ENCODE measurements at places on chromosomes 1 and 21. TPM values are rescaled to one million over a fixed set of nuclear protein-coding genes. Genes with fewer than 3 reads are reported as not detected.

Gene SIPA1L2
- 3.7 TPM for total RNA-seq

Gene TRABD2B
- not detected for total RNA-seq

Gene ELF3
- 0.30 TPM for total RNA-seq

DNA sequence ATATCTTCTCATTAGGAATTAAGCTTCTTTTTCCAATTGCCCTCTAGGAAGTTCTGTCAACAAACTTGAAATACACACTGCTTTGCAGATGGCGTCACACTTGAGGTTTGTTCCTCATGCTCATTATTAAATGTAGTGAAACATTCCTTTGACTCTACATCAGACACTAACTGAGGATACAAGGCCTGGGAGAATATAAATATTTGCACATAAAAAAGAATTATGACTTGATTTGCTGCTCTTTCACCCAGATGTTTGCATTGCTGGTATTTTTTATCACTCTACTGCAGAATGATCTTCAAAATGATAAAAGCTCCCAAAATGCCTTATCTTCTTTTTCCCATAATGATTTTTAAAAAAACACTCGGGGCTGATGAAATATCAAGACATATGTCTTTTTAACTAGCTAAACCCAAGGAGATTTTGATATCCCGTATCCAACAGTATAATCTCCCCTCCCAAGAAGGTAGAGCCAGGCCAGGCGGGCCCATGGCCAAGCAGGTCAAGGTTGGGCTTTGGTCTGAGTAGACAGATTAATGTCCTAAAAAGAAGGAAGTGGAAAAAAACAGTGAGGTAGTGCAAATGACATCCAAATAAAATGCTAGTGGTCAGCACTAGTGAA, 264.6 kb downstream of the HHIPL2 start:
- no peaks in the 10 kb centered on the region for H3K36me3 ChIP-seq
- H3K4me1 ChIP-seq, result no peaks in the 10 kb centered on the region
- no peak overlapping the region for H3K4me3 ChIP-seq
- no peaks in the 10 kb centered on the region for H3K27me3 ChIP-seq
- no peak overlapping the region for H3K27ac ChIP-seq

GRCh38 chr1:195908121-195908520, 700.1 kb downstream of the KCNT2 start:
- no peak for DNase-seq
- H3K4me1 ChIP-seq, result no peaks in the 10 kb centered on the region
- no peaks in the 10 kb centered on the region for H3K36me3 ChIP-seq
- no peak overlapping the region for H3K27ac ChIP-seq
- no peaks in the 10 kb centered on the region for H3K27me3 ChIP-seq

DNA sequence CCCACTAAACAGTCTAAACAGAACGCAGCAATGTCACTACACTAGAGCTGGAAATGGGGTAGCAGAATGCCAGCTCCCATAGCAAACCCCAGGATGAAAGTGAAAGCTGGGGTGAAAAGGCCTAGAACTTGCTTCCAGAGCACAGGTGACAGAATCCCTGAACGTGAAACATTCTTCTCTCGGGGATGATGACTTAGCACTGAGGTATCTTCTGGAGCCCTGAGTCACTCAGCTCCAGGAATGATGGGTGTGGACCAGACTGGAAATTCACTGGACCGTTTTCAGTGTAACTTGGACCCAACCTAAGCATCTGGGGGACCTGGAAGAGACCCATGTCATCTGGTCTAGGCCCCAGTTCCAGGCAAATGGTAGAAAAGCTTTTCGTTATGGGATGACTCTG, 108.9 kb downstream of the CDC7 start:
- H3K4me3 ChIP-seq, result no peak overlapping the region
- no peaks in the 10 kb centered on the region for H3K27me3 ChIP-seq
- DNase-seq, result no peak
- H3K36me3 ChIP-seq, result no peaks in the 10 kb centered on the region
- H3K4me1 ChIP-seq, result no peaks in the 10 kb centered on the region
- no peak overlapping the region for H3K27ac ChIP-seq

DNA sequence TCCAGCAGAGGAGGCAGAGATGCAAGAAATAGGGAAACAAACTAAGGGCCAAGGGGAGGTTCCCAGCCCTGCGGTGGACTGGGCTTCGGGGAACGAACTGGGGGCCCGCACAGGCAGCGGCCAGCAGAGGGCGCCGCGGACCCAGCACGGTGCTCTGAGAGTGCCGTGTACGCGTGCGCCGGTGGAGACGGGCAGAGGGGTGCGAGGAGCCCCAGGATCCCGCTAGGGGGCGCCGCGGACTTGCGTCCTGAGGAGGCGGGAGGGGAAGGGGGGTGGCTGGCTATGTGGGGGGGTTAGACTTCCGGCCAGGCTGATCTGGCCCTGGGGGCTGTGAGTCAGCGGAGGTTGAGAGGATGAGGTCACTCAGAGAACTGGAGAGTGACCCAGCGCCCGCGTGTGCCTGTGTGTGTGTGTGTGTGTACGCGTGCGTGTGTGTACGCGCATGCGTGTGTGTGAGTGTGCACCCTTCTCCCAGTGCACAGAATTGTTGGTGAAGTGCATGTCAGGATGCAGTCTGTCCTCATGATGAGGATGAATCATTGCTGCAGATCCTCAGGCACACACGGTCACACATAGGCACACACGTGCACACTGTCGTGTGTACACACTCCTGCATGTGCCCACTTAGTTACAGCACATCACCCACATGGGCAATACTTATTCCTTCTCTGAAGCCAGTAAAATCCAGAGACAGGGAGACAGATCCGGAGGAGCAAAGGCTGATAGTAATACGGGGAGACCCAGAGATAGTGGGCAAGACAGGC, 17.0 kb downstream of the NES start:
- no peaks in the 10 kb centered on the region for H3K36me3 ChIP-seq
- H3K27me3 ChIP-seq, result peaks cover 27% of the 10 kb centered on the region
- peak; percentile 98 for DNase-seq
- peaks cover 48% of the 10 kb centered on the region for H3K4me1 ChIP-seq
- H3K4me3 ChIP-seq, result peak overlapping the region; percentile 80
- peak overlapping the region; percentile 74 for H3K27ac ChIP-seq

Gene CD58
- total RNA-seq, result 16.0 TPM

GRCh38 chr1:203077956-203078355, 7.9 kb downstream of the MYOG start:
- no peak for DNase-seq
- H3K27ac ChIP-seq, result no peak overlapping the region
- H3K36me3 ChIP-seq, result peaks cover 3% of the 10 kb centered on the region
- peaks cover 42% of the 10 kb centered on the region for H3K27me3 ChIP-seq
- H3K4me3 ChIP-seq, result no peak overlapping the region

DNA sequence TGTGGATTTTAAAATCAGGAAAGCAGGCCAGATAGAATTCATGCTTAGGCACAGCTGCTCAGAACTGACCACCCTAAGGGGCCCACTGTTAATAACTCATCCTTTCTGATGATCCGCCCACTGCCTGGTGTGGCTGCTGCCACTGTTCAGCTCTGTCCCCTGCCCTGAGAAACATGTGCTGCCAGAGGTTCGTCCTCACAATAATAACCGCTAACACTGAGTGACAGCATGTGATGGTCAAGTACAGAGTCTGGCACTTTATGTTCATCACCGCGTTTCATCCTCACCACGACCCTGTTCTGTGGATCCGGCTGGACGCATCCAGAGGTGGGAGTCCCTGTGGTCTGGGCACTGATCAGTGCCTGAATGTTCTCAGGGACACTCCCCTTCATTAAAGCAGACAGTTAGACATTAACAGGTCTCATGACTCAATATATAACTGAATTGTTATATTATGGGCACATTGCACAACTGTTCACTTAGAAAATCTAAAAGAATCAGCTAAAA, 108.6 kb downstream of the SIM2 start:
- no peak overlapping the region for H3K27ac ChIP-seq
- DNase-seq, result no peak
- no peak overlapping the region for H3K4me3 ChIP-seq
- H3K4me1 ChIP-seq, result no peaks in the 10 kb centered on the region
- H3K27me3 ChIP-seq, result no peaks in the 10 kb centered on the region

DNA sequence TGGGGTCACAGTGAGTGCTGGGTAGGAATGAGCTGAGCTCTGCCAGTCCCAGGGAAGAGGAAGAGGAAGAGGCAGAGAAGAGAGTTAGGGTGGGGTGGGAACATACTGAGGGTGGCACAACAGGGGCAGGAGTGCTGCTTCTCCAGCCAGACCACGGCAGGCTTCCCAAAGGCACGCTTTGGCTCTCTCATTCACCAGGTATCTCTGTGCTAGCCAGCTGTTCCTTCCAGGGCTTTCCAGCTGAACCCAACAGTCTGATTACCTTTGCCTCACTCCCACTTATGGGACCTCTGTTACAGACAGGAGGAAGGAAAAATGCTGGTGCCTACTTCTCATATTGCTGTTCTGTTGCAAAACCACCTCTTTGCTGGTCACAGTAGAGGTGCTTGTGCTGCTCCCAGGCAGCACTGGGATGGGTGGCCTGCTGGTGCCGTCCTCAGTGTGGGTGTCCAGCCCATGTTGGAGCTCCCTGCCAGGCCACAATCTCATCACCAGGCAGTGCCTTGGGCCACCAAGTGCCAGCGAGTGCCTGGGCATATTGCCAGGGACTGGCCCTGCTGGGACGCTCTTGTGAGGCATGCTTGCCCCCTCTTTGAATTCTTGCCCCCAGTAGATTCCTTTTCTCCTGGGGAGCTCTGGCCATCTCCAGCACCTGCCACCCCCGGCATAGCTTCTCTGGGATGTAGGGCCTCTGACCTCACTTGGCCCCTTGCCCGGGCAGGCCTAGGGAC, 2.1 kb downstream of the ADORA1 start:
- H3K27ac ChIP-seq, result no peak overlapping the region
- peaks cover 40% of the 10 kb centered on the region for H3K27me3 ChIP-seq
- H3K4me1 ChIP-seq, result peaks cover 9% of the 10 kb centered on the region
- H3K4me3 ChIP-seq, result no peak overlapping the region
- DNase-seq, result no peak

Gene FNBP1L
- 1.4 TPM for total RNA-seq

Gene SPRR2B
- total RNA-seq, result not detected

Gene CD1E
- total RNA-seq, result not detected

- no peak for DNase-seq
- H3K36me3 ChIP-seq, result no peaks in the 10 kb centered on the region
- peaks cover 3% of the 10 kb centered on the region for H3K4me1 ChIP-seq
- H3K4me3 ChIP-seq, result no peak overlapping the region
- H3K27me3 ChIP-seq, result no peaks in the 10 kb centered on the region
- no peak overlapping the region for H3K27ac ChIP-seq
Observed at GRCh38 chr1:206521127-206521526, 13.8 kb downstream of the RASSF5 start.

DNA sequence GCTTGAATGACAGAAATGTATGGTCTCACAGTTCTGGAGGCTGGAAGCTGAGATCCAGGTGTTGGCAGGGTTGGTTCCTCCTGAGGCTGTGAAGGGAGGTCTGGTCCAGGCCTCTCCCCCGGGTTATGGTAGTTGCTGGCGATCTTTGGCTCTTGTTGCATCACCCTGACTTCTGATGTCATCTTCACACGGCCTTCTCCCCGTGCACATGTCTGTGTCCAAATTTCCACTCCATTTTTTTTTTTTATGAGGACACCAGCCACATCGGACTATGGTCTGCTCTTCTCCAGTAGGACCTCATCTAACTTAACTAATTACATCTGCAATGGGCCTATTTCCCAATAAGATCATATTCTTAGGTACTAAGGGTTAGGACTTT, 232.2 kb downstream of the KCNJ6 start:
- no peaks in the 10 kb centered on the region for H3K4me1 ChIP-seq
- H3K36me3 ChIP-seq, result no peaks in the 10 kb centered on the region
- H3K27ac ChIP-seq, result no peak overlapping the region
- no peak for DNase-seq
- H3K27me3 ChIP-seq, result peaks cover 6% of the 10 kb centered on the region
- no peak overlapping the region for H3K4me3 ChIP-seq

Gene THEM5
- not detected for total RNA-seq

DNA sequence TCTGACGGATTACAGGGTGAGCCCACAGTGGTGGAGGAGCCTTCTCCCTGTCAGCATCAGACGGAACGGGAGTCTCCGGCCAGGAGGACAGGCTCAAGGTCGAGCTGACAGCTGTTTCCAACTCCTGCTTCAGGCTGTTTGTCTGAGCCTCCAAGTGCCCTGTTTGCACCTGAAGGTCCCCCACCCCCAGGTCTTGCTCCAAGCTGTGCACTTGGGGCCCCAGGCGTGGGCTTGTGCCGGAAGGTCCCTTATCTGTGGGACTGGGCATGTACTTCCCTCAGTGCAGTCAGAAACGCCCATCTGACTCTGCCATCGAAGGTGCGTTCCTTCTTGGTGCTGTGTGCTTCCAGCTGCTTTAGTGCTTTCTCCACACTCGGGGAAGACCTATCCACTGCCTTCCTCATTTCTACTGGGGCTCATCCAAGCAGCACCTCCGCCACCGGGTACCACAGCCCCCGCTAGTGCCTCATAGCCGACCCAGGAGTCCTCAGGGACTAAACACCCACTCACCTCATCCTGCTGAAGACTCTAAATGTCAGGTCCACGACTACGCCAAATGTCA, 29.5 kb upstream of the CR2 start:
- H3K27me3 ChIP-seq, result peaks cover 12% of the 10 kb centered on the region
- H3K36me3 ChIP-seq, result no peaks in the 10 kb centered on the region
- no peak for DNase-seq
- no peaks in the 10 kb centered on the region for H3K4me1 ChIP-seq
- H3K4me3 ChIP-seq, result no peak overlapping the region
- H3K27ac ChIP-seq, result no peak overlapping the region

GRCh38 chr1:53293123-53293522, 34.7 kb downstream of the LRP8 start:
- H3K4me3 ChIP-seq, result no peak overlapping the region
- H3K27ac ChIP-seq, result peak overlapping the region; percentile 13
- H3K4me1 ChIP-seq, result peaks cover 34% of the 10 kb centered on the region
- H3K27me3 ChIP-seq, result no peaks in the 10 kb centered on the region

DNA sequence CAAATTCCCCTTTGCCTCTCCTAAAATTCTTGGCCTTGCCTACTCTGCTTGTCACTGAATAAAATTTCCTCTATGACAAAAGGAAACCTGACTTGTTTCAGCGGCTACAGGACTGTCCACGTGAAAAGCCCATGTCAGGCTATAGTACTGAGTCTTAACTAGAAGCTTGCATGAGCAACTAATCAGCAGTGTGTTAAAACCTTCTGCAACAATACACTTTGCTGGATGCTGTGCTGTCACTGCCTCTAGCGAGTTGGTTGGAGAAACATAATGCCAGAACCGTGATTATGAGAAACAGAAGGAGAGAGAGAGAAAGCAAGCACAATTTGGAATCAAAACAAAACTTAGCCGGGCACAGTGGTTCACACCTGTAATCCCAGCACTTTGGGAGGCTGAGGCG, 25.7 kb upstream of the SLC30A10 start:
- H3K27ac ChIP-seq, result no peak overlapping the region
- no peaks in the 10 kb centered on the region for H3K36me3 ChIP-seq
- H3K27me3 ChIP-seq, result no peaks in the 10 kb centered on the region

Gene RPE65
- total RNA-seq, result not detected

DNA sequence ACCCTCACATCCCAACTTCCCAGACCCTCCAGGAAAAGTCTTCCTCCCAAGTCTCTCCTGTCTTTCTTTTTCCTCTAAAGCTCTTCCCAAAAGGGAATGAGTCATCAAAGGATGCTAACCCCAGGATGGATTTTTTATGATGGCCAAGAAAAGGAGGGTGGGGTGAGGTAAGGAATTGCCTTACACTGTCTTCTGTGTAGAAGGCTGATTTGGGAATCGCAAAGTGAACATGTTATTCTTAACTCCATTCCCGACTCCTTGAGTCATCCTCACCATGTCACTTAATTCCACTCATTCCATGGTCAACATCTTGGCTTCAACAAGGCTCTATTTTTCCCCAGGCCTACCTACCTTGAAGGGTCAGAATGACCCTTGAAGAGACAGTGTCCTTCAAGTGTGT, 44.0 kb downstream of the TBX15 start:
- no peak overlapping the region for H3K4me3 ChIP-seq
- no peak overlapping the region for H3K27ac ChIP-seq
- no peaks in the 10 kb centered on the region for H3K4me1 ChIP-seq
- no peak for DNase-seq
- peaks cover 2% of the 10 kb centered on the region for H3K27me3 ChIP-seq

Measured in activated CD4-positive, alpha-beta T cell treated with anti-CD3 and anti-CD28 coated beads for 36 hours (primary cell).